ENCODE measurements at places on chromosomes 11 and 22. TPM values are rescaled to one million over a fixed set of nuclear protein-coding genes. Genes with fewer than 3 reads are reported as not detected.
A peak's percentile ranks its signal among the peaks of the same experiment; 100 is the strongest.

C11orf86 gene
- total RNA-seq = not detected

CCDC87 gene
- total RNA-seq = not detected

CDC42BPG gene
- 0.06 TPM for total RNA-seq

TEF gene
- total RNA-seq = 7.0 TPM

LARGE2 gene
- 1.0 TPM for total RNA-seq

OR4C13 gene
- not detected for total RNA-seq

GLYATL2 gene
- 0.92 TPM for total RNA-seq

PGR gene
- total RNA-seq = not detected

PSMC3 gene
- 370 TPM for total RNA-seq

MAJIN gene
- not detected for total RNA-seq

SMTNL1 gene
- not detected for total RNA-seq

ANO1 gene
- total RNA-seq = 0.86 TPM

BAIAP2L2 gene
- total RNA-seq = 16.2 TPM

GRIA4 gene
- total RNA-seq = 1.2 TPM

OR52A1 gene
- total RNA-seq = not detected

SMIM35 gene
- total RNA-seq = not detected

OR9G4 gene
- total RNA-seq = not detected

GRCh38 chr11:101552888-101553287 is 30.9 kb downstream of the TRPC6 start:
- no peak for DNase-seq

DNA sequence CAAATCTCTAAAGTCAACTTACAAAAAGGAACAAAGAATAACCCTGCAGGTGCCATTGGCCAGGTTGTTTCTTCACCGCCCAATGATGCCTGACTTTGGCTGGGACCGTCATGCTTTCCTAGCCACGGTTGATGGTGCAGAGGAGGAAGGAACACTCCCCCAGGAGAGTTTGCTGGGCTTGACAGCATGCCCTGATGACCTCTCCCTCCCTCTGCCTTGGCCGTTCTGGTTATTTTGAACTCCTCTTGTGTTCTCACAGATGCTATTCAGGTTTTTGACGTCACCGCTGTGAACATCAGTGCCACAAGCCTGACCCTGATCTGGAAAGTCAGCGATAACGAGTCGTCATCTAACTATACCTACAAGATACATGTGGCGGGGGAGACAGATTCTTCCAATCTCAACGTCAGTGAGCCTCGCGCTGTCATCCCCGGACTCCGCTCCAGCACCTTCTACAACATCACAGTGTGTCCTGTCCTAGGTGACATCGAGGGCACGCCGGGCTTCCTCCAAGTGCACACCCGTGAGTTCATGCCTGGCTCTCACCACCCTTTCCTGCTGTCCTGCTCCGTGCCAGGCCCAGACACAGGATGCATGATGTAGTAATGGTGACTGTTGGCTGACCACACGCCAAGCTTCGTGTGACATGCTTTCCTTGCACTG is 89.0 kb upstream of the OR4B1 start:
- DNase-seq = no peak

- DNase-seq = no peak
Observed at GRCh38 chr22:47327241-47327640, 564.8 kb downstream of the TBC1D22A start.

- no peak for DNase-seq
Observed at GRCh38 chr11:64810891-64811272, 531 bp upstream of the MEN1 start.

GRCh38 chr22:36946421-36947158 is 33.2 kb downstream of the CSF2RB start:
- no peak for DNase-seq

- DNase-seq = peak; percentile 37
Observed at GRCh38 chr11:70713988-70714665, 315.8 kb downstream of the CTTN start.

GRCh38 chr11:107562647-107563208 is 2.8 kb downstream of the ALKBH8 start:
- DNase-seq = peak; percentile 88

DNA sequence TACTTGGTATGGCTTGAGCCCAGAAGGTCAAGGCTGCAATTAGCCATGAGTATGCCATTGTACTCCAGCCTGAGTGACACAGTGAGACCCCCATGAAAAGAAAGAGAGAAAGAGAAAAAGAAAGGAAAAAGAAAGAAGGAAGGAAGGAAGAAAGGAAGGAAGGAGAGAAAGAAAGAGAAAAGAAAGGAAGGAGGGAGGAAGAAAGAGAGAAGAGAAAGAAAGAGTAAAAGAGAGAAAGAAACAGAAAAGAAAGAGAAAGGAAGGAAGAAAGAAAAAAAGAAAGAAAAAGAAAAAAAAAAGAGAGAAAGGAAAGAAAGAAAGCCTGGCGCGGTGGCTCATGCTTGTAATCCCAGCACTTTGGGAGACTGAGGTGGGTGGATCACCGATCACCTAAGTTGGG is 77.5 kb downstream of the CSTPP1 start:
- DNase-seq = no peak

- DNase-seq = no peak
Observed at GRCh38 chr11:13134886-13135285, 125.8 kb downstream of the RASSF10 start.

DNA sequence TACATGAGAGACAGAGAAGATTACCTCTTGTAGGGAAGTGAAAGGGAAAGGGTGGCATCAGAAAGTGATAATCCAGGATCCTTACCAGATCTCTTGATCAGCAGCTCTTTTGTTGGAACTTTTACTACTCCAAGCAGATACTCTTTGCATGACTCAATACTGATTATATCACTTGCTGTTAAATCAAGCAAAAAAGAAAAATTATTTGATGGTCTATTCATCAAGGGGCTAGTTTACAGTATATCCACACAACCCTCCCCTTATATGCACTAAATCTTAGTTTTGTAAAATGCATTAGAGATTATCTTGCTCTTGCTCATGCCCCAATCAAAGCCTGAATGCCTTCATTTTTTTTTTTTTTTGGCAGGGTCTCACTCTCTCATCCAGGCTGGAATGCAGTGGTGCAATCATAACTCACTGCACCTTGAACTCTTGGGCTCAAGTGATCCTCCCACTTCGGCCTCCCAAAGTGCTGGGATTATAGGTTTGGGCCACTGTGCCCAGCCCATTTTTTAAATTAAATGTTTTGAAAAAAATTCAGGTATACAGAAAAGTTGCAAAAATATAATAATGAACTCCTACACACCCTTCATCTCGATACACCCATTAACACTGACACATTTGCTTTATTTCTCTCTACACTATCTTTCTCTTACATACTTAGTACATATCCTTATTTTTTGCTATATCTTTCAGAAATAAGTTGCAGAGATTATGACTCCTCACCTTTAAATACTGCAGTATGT is 76.1 kb upstream of the UCP3 start:
- DNase-seq = no peak

- DNase-seq = peak; percentile 43
Observed at GRCh38 chr11:119479685-119480275, 56.8 kb upstream of the THY1 start.

DNA sequence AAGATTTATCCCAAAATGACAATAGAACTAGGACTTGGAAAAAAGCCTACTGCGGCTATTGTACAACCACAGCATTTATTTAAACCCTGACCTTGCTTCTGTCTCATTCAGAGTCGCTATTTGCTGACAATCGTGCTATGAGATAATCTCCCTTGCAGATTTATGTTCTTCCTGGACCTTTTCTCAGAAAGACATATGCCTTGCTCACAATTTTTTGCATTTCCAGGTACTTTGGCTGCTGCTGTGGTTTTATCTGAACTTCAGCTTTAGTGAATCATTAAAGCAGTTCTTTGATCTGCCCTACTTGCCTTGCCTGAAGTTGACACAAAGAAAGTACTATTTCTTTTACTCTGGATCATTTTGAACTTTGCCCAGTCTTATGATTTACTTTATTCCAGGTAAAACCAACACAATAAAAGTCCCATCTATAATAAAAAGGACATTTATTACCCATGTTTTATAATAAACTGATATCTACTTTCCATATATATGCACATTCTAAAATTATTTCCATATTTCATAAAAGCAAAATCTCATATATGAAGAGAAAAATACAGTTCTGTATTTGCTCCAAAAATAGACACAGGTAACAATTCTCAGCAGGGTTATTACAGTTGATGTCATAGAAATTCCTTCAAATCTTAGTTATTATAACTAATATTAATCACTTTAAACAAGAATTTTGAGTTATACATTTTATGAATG is 63.4 kb upstream of the CARD18 start:
- no peak for DNase-seq

GRCh38 chr11:11081288-11081687 is 223.4 kb upstream of the ZBED5 start:
- no peak for DNase-seq

DNA sequence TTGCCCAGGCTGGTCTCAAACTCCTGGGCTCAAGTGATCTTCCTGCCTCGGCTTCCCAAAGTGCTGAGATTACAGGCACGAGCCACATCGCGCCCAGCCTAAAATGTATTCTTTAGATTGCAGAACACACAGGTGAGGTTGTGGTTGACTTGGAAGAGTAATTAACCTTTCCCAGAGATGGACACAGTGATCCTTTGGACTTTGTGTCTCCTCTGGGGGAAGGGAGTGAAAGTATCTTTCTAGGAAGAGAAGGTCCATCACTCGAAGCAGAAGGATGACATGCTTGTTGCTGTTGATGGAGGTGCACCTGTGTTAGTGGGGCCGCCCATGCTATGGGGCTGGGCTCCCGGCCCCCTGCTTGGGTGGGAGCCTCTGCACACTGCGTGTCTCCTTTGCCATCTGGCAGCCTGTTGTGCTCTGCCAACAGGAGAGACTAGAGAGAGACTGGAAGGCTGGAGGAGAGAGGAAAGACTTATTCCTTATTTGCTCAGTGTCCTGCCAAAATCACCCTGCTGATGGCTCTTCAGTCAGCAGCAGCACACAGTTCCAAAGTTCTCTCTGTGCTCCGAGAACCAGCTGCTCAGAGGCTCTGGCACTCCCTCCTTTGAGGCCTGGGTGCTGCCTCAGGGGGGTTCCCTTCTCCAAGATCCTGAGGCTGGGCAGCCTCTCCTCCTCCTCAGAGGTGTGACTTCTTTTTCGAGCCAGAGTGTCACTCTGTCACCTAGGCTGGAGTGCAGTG is 33.1 kb upstream of the CYB5R3 start:
- DNase-seq = no peak

DNA sequence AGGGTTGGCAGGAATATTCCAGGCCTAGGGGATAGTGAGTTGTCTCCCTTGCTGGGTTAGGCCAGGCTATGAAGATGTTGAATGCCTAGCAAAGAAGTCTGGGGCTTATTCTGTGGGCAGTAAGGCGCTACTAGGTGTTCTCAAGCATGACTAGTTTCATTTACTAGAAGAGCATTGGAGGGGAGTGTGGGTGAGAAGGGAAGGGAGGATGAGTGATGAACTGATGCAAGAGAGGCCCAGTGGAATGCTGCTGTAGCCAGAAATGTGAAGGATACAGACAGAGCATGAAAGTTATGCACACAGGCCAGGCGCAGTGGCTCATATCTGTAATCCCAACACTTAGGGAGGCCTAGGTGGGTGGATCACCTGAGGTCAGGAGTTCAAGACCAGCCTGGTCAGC is 33.5 kb downstream of the POU2F3 start:
- DNase-seq = no peak

GRCh38 chr22:37062702-37063381 is 11.3 kb downstream of the KCTD17 start:
- DNase-seq = no peak

DNA sequence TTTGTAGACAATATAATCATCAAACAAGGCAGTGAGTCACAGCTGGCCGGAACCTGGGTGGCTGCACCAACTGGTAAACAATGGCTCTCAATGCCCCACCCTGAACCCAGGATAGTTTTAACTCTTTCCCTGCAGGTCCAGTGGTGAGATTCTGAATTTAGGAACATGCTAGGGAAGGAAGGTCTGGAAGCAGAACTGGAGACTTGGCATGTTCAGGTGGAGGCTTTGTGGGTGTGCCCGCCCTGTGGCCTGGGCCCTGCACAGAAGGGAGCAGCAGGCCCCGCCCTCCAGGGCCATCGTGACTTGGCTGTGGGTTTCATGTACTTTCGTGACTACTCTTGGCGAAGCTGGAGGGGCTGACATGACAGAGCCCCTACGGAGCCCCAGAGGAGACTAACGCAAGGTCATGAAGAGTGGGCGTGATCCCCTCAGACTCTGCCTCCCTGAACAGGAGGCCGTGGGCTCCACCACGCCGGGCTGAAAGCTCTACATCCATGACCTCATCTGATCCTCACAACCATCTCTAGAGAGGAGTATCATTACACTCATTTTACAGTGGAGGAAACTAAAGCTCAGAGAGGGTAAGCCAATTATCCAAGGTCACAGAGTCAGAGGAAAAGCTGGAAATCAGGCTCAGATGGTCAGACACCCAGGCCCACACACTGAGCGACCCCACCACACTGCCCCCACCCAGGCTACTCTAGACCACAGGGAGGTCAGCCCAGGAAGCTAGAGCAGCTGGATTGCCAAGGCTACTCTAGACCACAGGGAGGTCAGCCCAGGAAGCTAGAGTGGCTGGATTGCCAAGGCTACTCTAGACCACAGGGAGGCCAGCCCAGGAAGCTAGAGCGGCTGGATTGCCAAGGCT is 27.3 kb downstream of the MAFF start:
- peak; percentile 79 for DNase-seq

DNA sequence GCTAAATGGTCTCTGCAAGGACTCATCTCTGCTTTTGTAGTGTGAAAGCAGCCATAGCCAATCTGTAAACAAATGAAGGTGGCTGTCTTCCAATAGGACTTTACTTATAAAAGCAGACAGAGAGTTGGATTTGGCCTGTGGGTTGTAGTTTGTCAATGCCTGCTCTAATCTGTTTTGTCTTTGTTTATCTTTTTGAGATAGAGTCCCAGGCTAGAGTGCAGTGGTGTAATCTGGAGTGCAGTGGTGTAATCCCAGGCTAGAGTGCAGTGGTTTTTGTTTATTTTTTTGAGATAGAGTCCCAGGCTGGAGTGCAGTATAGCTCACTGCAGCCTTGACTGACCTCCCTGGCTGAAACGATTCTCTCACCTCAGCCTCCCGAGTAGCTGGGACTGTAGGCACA is 8.6 kb downstream of the PPP6R3 start:
- DNase-seq = no peak

- no peak for DNase-seq
Observed at GRCh38 chr11:115848611-115849010, 344.4 kb upstream of the CADM1 start.

GRCh38 chr11:78595436-78596130 is 20.9 kb upstream of the NARS2 start:
- no peak for DNase-seq

GRCh38 chr11:127334466-127334865 is 333.9 kb upstream of the KIRREL3 start:
- no peak for DNase-seq

- no peak for DNase-seq
Observed at GRCh38 chr11:11760838-11761237, 80.9 kb upstream of the USP47 start.

- no peak for DNase-seq
Observed at GRCh38 chr11:10287766-10288715, 6.0 kb downstream of the SBF2 start.

All from Daoy (cell line).